ENCODE measurements at places on chromosomes 16 and 17. TPM values are rescaled to one million over a fixed set of nuclear protein-coding genes. Genes with fewer than 3 reads are reported as not detected.

Gene CXCL16
- total RNA-seq = 16.3 TPM

Gene KRTAP1-3
- total RNA-seq = not detected

Gene C17orf50
- total RNA-seq = not detected

Gene KCTD2
- total RNA-seq = 11.7 TPM

Gene CEP112
- 3.6 TPM for total RNA-seq
